ENCODE measurements at places on chromosomes 3 and 15.

DNA sequence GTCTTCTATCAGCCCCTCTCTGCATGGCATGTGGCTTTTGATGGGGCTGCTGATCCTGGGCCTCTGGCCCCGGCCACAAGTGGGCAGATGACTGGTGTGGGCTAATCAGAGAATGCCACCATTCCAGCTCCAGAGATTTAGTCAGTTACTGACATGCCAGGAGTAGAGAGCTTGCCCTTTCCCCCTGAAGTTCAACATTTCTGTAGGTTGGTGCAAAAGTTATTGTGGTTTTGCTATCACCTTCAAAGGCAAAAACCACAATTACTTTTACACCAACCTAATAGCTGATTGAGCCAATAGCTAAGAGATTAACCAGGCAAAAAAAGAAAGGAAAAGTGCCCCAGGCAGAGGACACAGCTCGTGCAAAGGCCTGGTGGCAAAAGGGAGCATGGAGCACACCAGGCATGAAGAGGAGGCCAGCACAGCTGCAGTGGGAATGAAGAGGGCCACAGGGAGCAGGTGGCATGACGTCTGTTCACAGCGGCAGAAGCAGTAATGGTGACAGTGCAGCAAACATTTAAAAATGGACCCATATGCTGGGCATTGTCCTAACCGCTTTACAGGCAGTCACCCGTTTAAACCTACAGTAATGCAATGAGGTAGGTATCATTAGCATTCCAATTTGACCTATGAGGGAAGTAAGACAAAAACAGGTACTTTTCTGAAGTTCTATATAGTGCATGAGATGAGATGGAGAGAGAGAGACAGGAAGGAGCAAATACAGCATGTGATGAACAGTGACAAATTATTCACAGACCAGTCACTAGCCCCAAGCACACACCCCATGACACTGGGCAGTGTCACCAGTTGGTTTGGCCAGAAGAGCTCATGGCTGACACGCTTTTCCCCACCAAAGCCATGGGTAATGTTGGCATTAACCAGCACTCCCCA is 373.0 kb upstream of the PROK2 start:
- peak; percentile 26 for DNase-seq

- DNase-seq = no peak
Measured at GRCh38 chr3:31242026-31242960, 290.4 kb upstream of the STT3B start.

GRCh38 chr15:82303956-82304777 is 41.5 kb downstream of the SAXO2 start:
- no peak for DNase-seq

DNA sequence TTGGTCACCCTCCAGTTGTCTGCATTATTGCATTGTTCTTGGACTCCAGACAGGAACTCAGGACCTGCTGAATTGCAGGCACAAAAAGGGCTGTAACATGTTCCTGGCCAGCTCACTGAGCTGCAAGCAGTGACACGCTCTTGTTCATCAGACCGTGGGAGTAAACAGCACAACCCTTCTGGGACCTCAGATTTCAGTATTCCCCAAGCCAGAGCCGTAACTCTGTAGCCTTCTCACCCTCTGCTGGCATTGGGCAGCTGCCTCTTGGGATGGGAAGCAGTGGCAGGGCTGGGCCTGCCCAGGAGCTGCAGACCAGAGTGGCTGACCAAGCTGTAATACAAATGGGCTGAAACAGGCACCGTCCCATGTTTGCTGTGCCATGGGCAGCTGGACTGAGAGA is 607.1 kb upstream of the BCHE start:
- peak; percentile 6 for DNase-seq

- peak; percentile 98 for DNase-seq
Measured at GRCh38 chr15:88512078-88512477, 34.4 kb downstream of the DET1 start.

- no peak for DNase-seq
Measured at GRCh38 chr15:93247466-93248121, 158.6 kb upstream of the RGMA start.

DNA sequence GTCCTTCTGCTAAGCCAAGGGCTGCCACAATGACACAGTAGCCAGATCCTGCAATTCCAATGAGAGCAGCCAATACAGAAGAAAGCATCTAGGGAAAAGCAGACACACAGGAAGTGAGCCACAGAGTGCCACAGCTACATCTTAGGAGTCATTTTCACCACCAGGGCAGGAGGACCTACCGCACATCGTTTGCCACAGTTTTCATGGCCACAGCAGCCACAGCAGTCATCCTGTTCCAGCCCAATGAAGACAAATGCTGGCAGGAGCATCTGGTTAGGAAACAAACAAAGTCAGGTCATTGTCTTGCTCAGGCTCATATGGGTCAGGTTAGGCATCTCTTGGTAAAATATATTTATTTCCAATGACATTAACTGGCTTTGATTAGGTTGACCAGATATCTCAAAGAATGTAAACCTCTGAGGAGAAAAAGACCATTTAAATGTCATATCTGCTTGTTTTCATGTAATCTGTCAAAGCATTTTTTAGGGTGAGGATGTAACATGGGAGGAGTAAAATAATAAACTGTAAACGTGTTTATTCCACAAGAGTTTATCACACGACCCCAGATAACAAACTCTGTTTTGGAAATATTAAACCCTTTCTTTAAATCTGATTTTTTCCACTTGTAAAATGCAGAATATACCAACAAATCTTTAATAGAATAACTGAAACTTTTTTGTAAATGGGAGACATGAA is 1.8 kb downstream of the TM4SF1 start:
- DNase-seq = no peak

GRCh38 chr15:75232826-75233503 is 25.2 kb upstream of the GOLGA6C start:
- DNase-seq = no peak

- no peak for DNase-seq
Measured at GRCh38 chr15:69758810-69759790, 306.5 kb downstream of the RPLP1 start.

DNA sequence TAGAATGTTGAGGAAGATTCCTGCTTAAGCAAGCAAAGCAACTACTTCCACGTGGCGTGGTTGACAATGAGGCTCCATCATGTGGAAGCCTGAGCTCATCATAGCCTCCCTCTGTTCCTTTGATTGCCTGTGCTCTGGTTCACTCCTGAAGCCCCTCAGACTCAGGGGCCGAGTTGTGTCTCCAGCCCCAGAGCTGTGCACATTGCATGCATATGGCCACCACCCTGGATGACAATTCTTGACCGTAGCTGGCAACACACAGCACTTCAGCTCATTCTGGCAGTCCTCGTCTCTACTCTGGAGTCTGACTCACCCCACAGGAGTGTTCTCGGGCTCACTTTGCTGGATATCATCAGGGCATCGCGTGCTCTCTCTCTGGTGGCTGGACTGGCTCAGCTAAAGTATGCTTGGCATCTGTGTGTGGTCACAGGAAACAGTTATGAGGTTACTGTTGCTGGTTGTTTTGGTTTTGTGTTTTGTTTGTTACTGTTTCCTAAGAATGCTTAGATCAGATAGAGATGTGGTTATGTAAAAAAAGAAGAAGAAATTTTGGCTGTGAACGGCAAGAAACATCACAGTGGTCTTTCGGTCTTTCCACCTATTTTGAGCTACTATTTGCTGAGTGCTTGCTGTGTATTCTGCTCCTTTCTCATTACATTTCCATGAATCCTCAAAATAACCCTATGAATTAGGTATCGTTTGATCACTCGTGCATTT is 41.6 kb upstream of the MRPS22 start:
- no peak for DNase-seq

- no peak for DNase-seq
Measured at GRCh38 chr3:32288819-32289218, 50.3 kb downstream of the CMTM8 start.

- DNase-seq = peak; percentile 74
Measured at GRCh38 chr3:155744626-155745324, at the start of gene PLCH1. Gene PLCH1 (minus strand): TSS chr3:155745071. CDS start chr3:155704224, 40,847 bp downstream.

DNA sequence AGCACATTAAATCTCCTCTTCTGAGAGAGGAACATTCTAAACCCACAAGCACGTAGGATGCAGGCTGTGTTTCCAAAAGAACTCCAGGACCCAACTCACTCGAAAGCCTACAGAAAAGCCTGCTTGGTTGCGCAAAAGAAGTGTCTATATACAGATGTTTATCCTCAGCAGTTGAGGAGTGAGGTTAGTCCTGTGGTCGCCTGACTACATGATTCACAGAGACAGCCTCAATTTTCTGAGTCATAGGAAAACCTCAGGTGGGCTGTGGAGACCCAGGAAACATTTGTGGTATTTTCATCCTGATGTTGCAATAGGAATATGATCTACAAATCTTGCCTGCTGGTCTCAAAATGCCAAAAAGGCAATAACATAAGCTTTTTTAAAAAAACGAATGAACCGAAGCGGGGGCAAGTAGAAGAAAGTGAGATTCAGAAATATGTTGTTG is 183.8 kb upstream of the THRB start:
- DNase-seq = no peak

GRCh38 chr15:53671545-53671944 is 87.9 kb downstream of the WDR72 start:
- DNase-seq = no peak

- DNase-seq = no peak
Measured at GRCh38 chr3:147030274-147030673, 376.1 kb downstream of the ZIC4 start.

DNA sequence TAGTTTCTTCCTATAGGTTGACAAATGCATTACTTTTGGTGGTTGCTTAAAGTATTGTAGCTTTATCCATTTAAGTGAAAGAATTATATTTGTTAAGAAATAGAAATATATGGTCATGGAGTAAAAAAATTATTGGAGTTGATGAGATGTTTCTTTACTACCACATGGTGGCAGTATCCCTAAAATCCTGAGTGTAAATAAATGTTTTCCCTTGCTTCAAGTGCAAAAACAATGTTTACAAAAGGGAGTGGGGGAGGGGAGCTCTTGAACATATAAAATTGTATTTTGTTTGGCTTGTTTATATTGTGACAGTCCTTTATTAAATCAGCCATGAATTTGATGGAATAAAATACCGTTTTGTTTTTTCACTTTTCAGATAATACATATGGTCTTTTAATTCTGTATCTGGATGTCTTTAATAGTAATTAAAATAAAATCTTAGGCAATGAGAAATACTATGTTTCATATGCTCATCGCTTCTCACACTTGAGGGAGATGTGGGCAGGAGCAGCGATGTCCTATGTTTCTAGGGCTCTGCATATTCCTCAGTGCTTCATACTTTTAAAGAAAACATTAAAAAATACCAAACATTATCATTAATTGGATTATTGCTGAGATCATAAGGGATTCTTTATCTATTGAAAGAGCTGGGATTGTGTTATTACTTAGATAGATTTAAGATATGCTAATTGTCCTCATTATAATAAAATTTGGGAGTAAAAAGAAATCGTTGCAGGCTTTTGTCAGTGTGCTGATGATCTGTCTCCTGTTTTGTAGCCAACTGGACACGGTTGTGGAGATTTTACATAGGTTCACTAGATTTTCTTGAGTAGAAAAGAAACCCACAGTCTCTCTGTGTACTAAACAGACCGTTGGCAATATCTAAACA is 349.7 kb downstream of the TUSC7 start:
- peak; percentile 43 for DNase-seq

- no peak for DNase-seq
Measured at GRCh38 chr3:186003610-186004009, 65.8 kb upstream of the TRA2B start.

- no peak for DNase-seq
Measured at GRCh38 chr3:127762077-127762786, 60.1 kb downstream of the MGLL start.

DNA sequence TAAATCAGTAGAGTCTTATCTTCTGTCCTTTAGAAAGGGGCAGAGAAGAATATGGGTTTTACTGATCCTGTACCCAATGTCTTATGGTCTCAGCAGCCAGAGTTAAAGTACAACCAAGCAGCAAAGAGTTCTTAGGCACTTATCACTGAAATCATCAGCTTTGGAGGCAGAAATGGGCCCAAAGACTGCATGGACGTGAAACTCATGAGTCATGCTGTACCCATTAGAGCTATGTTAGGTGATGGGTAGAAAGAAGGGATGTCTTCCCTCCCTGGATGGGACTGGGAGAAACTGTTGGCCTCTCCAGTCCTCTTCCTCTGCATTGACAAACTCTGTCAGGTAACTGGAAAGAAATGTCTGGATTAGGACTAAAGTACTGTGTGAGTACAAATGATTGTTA is 63.4 kb downstream of the EOMES start:
- no peak for DNase-seq

- DNase-seq = no peak
Measured at GRCh38 chr15:94259121-94259751, 27.9 kb downstream of the MCTP2 start.

DNA sequence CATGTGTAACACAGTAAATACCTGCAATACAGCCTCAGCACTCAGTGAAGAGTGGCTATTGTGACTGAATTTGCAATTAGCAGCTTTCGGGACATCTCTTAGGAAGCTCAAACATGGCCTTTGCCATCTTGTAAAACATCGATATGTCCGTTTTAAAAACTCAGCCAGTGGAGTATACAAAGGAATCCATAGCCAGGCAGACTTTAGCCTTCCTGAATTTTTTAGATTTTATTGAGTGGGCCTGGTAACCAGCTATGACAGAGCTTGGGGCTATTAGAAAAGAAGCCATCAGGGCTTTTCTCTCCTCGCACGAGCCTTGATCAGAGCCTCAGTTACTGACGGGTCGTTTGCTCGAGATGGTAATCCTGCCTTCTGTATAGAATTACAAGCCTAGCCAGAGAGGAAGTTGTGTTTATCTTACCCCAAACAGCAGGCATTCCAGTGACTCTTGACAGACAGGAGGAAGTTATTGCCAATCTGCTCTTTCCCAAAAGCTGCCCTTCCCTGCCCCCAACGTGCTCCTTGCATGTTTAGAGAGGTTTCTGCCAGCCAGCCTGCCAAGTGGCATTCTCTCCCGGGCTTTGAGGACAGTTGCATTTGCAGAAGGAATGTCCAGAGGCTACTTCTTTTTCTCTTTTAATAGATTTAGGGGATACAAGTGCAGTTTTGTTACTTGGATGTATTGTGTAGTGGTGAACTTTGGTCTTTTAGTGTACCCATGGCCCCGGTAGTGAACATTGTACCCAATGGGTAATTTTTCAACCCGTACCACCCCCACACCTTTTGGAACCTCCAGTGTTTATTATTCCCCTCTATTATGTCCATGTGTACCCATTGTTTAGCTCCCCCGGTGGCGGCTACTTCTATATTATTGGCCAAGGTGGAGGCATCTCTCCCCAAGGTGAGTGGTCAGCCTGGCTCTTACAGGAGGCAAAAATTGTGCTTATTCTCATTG is 40.6 kb downstream of the ITPR1 start:
- DNase-seq = peak; percentile 28

DNA sequence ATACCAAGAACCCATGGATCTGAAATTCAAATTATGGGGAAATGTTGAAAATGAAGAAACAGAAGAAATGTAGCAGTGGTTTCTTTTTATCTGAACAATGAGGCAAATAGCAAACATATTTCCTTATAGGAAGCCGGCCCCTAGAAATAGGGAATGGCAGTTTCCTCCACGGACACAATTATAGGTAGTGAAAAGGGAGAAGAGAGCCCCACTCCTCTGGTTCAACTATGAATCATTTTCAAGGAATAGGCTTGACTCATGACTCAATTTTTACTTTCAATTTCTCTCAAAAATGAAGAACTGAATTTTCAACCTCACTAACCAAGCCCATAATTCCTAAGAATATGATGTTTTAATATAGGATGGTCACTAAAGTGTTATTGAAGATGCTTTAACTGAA is 243.1 kb downstream of the MECOM start:
- no peak for DNase-seq

Data from NCI-H2171 treated with DMSO at 0.1 percent for 48 hours (cell line).